ENCODE measurements at places on chromosomes 7 and 10.

DNA sequence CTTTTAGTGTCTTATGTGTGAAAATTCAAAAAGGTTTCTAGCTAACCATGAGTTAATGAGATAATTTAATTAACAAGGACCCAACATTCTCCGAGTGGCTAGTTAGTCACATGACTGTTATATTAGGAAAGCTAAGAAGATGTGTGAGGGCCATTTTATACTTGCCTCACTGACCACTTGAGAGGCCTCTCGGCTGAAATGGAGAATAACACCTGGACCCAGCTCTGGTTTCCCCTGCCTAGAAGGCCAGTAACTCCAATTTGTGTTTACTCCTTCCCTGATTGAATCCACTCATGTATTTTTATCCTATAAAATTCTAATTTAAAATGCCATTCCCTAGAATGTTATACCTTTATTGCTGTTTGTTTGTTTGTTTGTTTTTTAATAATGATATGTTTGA is 1091.2 kb downstream of the KCNMA1 start:
- DNase-seq: no peak

DNA sequence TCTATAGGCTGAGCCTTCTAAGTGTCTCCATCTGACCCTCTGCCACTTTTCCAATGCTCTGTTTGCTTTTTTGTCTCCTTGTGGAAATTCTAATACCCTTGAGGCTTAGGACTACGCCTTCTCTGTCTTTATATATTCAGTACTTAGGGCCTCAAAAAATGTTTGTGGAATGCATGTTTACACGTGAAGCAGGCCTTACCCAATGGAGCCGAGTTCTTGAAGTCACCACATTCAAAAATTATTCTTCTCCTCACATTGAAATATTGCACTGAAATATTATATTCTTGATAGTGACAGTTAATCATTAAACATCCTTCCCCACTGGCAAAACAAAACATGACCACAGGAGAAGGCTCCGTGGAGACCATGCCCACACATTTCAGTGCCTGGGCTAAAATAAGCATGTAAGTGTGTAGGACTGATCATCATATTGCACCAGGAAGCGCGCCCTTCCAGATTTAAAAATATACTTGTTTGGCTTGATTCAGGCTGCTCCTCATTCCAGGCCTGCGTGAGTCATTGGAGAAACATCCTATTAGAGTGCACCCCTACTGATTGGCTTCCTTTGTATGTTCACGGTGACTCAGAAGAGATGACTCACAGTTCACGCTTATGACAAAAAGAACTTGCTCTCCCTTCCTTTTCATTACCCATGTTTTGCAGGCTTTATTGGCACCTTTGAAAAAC is 307.4 kb upstream of the AOAH start:
- peak; percentile 80 for DNase-seq

- no peak for DNase-seq
These were observed 41.6 kb downstream of the ATE1 start for GRCh38 chr10:121886181-121886580.

DNA sequence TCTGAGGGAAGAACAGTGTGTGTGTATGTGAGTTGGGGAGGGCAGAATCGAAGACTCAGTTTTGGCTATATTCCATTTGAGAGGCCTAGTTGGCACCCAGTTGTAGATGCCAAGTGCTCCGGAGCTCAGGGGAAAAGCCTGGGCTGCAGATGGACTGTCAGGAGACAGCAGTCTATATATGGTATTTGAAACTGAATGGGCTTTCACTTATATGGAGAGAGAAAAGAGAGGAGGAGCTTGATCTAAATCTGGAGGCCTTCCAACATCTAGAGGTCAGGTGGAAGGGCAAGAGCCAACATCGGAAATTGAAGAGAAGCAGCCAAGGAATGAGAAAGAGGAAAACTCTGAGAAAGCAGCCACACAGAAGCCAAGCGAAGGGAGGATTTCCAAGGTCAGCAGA is 350.8 kb upstream of the BMPER start:
- no peak for DNase-seq

- DNase-seq: no peak
These were observed 27.7 kb downstream of the GBX1 start for GRCh38 chr7:151139791-151140190.

DNA sequence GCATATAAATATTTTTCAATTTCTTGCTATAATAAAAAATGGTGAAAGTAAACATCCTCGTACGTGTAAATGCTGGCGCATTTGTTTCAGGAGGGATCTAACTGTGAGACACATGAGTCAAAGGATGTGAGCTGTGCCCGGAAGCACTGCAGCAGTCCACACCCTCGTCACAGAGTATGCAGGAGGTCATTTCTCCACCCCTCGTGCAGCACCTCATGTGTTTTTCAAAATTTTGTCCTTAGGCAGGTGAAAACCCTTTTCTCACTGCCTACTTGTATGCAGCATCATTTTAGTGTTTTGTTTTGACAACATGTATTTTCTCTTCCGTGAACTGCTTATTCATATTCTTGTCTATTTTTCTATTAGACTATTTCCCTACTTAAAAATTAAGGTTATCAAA is 162.7 kb downstream of the AVL9 start:
- no peak for DNase-seq

GRCh38 chr7:127940381-127941160 is 90.7 kb downstream of the LRRC4 start:
- DNase-seq: peak; percentile 27

Measured in right hindlimb (tissue), 1 donor.